Stimulated activated CD8-positive, alpha-beta memory T cell treated with anti-CD3 and anti-CD28 coated beads, Interleukin-7, amount 100 ng/mL, for 1 hour (primary cell): ENCODE measurements at places on chromosomes 7 and 10.

- no peak for DNase-seq
These were observed 34.2 kb upstream of the NEBL start for GRCh38 chr10:20931156-20931795.

DNA sequence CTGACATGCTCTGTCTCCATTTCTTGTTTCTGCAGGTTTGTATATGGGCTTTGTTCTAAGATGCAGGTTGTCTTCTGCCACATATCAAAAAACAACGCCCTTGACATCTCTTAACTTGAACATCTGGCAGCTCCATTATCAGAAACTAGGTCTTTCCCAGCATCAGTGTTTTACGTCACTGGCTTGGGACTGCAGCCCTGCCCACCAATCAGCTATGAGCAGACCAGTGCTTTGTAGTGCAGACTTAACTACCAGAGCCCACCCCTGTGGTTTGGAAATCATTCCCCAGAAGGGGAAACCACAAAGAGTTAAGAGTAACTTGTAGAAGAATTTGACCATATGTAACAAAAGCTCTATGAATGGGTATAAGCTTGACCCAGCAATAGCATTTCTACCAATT lies 132.4 kb downstream of the SEPTIN14 start:
- DNase-seq, result no peak

DNA sequence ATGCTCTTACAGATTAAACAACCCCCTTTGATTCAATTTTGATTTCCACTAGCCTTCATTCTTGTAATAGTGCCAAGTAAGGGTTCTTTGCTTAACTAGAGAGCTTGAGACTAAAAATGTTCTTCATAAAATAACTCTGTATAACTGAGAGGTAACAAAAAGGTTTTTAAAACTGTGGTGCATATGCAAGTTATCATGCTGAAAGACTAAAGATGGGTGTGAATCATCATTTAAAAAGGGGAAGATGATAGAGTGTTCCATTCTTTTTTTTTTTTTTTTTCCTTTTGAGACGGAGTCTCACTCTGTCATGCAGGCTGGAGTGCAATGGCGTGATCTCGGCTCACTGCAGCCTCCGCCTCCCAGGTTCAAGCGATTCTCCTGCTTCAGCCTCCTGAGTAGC lies 11.1 kb downstream of the MDFIC start:
- DNase-seq, result no peak

- no peak for DNase-seq
These were observed 48.6 kb downstream of the CUL2 start for GRCh38 chr10:35041502-35041879.

GRCh38 chr10:98478430-98479222 lies 31.9 kb upstream of the HPS1 start:
- no peak for DNase-seq

DNA sequence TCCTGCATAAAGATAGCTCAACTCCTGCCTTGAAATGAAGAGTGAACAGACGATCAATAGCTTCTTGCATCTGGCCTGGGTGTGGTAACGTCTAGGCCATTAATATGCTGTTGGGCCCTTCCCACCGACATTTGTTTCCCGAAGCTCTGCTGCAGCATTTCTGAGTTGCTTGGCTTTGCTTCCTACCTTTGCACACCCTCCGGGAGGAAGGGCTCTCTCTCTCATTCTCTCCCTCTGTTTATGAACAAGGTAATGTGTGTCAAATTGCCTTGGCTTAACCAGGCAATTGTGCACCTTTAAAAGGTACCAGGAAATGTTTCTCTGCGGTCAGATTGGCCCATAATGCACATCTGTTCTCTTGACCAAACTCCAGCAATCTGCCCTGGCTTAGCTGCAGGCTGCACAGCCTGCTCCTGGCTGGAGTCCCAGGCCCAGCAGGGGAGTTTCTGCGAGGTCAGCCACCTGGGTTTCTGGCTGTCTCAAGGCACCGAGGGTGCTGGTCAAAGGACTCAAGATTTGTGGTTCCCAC lies 223.7 kb downstream of the SNX10 start:
- no peak for DNase-seq

DNA sequence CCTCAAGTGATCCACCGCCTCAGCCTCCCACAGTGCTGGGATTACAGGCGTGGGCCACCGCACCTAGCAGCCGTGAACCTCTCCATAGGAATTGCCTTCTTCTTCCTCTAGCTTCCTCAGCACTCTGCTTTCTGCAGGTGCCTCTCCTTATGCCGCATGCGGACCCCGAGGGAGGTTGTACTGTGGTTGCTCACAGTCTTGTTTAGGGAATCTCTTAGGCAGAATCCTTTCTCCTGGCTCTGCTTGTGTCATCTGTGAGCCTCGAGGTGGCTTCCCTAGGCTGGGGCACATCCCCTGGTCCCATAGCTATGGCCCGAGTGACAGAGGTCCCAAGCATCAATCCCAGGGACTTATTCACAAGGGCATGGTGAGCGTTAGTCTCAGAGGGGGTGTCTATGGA lies 33.2 kb upstream of the GIMAP8 start:
- no peak for DNase-seq

- DNase-seq, result no peak
These were observed 4.5 kb upstream of the ITGB1 start for GRCh38 chr10:32962521-32962920.

DNA sequence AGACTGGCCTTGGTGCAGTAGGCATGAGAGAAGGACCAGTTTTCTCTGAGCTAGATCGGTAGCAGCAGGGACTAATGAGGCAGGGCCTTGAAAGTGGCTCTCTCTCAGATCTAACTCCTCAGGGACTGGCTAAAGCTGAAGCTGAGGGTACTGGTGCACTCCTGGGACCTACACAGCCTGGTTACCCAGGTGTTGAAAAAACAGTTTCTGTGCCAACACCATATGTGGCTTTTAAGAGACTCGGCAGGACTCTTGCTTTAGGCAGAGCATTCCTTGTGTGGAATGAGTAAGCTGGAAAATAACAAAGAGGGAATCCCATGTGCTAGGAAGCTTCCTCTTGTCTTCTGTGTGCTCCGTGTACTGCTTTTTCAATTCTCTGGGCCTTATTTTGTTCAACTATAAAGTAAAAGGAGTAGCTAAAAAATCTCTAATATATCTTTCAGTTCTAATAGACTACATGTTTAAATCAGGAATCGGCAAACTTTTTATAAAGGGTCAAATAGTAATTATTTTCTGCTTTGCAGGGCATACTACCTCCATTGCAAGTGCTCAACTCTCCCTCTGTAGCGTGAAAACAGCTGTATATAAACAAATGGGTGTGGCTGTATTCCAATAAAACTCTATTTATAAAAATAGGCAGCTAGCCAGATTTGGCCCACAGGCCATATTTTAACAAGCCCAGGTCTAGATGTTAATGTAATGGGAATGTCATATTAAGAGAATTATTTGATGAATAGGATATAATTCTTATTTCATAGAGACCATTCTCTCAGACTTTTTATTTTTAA lies 186.1 kb upstream of the KAT6B start:
- no peak for DNase-seq

DNA sequence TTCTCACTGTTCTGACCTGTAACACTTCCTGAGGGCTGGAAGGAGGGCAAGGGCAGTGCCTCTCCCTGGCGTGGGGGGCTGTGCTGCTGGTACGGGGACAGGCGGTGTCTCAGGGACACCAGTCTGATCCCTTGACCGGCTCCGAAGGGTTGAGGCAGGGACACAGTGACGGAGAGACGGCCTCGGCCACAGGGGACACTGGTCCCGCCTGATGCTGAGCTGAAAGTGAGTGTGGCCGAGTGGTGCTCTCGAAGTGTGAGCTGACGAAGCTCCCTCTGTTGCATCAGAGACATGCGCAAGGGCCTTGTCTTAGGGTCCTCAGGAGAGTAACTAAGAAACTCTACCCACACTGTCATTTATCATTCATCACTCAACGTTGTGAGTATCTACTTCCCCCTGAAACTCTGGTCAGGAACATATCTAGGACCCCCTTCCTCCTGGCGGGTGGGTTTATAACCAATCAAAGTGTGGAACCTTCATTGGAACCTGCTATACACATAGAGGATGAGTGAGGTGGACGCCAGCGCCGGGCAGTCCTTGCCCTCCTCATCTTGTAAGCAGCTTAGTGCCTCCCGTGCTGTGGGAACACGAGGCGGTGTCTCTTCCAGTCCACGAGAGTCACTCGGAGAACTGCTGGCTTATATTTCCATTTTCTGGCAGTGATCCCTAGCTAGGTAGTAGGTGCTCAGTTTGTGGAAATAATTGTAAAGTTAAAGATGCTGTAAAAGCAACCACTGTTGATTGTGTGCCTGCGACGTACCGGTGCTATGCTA lies 283.1 kb downstream of the DNAJB6 start:
- DNase-seq, result no peak

- no peak for DNase-seq
These were observed 131.5 kb upstream of the C1QL3 start for GRCh38 chr10:16653224-16653623.

- DNase-seq, result no peak
These were observed 53.1 kb downstream of the TEX36 start for GRCh38 chr10:125629758-125630376.

- DNase-seq, result no peak
These were observed 309.3 kb downstream of the KCNMA1 start for GRCh38 chr10:77328272-77328816.

- DNase-seq, result no peak
These were observed 392.1 kb upstream of the PODXL start for GRCh38 chr7:131948434-131949053.

DNA sequence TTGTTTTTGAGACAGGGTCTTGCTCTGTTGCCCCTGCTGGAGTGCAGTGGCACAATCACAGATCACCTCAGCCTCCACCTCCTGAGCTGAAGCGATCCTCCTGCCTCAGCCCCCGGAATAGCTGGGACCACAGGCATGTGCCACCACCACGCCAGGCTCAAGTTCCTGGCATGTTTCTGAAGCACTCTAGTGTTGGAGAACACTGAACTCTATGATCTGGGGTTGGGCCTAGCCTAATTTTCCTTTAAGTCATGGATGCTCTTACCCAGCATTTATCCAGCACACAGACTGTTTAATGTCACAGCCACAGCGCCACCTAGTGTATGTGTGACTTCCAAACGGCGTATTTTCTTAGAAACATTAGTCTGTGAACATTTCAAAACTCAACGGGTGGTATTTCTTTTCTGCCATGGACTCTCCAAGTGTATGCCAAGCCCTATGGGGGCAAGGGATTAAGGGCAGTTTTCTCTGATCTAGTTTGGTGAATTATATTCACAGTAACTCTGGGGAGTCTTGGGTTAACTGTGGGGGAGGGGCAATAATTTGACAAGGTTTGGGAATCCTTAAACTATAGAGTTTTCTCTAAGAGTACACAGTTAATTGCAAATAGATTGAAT lies 91.8 kb downstream of the CREM start:
- peak; percentile 58 for DNase-seq
